ENCODE measurements at places on chromosomes 13 and 19.

DNA sequence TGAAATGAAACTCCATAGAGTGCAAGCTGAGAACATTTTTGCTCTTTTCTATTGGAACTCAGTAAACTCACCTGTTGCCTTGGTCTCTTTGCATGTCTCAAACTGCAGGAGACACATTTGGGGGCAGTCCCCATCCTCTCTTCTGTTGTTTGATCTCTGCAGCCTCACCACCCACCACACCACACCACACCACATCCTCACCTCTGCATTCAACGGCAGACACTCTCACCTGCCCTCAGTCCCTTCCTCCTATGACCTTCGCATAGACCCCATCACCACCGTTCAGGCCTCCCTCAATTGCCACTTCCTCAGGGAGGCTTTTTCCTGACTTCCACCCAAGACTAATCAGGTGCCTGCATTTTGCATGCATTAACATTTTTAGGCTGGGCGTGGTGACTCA, 14.4 kb upstream of the TPM4 start:
- no peak for DNase-seq

DNA sequence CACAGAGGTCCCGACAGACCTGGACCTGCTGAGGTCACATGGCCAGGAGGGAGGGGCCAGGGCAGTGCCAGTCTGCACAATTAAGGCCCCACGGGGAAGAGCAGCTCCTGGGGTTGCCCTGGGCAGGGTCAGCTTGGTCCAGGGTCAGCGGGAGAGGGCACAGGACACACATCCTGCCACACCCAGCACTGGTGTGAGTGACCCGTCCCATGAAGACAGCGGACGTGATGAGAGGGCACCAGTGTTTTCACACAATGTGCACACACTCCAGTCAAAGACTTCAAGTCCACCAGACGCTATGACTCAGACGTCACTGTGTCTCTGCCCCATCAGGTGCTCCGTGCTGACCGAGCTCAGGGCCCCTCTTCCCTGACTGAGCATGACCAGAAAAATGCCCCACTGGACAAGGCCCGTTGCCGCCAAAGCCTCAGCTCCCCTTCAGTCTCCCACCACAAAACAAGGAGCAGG, 4.2 kb downstream of the TMEM259 start:
- no peak for DNase-seq

DNA sequence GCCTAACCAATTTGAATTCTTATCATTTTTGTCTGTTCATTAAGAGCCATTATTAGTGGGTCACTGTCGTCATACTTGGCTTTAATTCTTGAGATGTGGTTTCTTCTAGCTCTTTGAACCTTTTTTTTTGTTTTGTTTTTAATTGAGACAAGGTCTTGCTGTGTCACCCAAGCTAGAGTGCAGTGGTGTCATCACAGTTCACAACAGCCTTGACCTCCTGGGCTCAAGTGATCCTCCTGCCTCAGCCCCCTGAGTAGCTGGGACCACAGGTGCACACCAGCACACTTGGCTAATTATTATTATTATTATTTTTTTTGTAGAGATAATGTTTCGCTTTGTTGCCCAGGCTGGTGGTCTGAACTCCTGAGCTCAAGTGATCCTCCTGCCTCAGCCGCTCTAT, 25.8 kb upstream of the LDLR start:
- DNase-seq, result no peak

- DNase-seq, result no peak
Observed at GRCh38 chr19:33558151-33558550, 36.6 kb upstream of the PEPD start.

GRCh38 chr19:57599377-57599760, 316 bp upstream of the ZNF530 start:
- DNase-seq, result no peak

DNA sequence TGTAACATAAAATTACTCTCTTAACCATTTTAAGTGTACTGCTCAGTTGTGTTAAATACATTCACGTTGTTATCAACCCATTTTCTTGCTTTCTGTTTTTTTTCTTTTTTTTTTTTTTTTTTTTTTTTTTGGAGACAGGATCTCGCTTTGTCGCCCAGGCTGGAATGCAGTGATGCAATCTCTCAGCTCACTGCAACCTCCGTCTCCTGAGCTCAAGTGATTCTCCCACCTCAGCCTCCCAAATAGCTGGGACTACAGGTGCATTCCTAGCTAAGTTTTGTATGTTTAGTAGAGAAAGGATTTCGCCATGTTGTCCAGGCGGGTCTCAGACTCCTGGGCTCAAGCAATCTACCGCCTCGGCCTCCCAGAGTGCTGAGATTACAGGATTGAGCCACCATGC, 42.5 kb upstream of the C13orf42 start:
- no peak for DNase-seq

DNA sequence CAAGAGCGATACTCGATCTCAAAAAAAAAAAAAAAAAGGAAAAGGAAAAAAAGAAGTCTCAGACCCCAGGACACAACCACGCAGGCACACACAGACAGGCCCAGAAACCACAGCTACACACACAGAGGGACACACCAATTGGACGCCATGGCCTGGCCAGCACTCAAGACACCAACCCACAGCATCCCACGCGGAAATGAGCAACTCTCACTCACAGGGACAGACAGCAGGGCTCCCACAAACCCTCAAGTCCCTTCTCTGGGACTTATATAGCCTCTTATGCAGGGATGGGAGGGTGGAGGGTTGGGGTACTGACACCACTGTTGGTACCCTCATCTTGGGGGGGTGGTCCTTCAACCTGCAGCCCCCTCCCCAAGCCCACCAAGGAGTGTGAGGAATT, 5.9 kb downstream of the NOTCH3 start:
- DNase-seq, result no peak

- DNase-seq, result no peak
Observed at GRCh38 chr19:58325311-58326022, 1.3 kb upstream of the ZSCAN22 start.

DNA sequence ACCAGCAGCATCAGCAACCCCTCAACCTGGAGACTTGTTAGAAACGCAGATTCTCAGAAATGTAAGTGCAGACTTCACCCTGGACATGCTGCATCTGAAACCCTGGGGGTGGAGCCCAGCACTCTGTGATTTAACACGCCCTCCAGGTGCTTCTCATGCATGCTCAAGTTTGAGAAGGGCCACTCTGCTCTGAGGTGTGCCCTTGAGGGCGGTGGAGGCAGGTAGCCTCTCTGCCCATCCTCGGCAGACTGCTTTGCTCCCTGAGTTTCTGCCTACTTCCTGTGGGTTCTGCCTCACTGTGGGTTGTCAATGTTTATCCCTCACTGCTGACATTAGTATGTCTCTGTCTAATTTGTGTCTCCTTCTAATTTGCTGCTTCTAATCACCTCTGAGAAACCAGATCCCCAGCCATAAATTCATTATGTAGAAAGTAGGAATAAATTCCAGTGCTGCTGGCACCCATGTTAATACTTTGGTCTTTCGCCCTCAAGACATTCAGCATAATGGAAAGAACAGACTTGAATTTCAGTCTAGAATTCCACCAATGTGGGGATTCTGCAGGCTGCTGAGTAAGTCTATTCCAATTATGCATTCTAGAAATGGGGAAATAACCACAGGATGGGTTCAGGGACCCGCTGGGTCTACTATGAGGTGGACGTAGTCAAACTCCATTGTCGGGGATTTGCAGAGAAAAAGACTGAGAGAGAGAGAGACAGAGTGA, 51.3 kb upstream of the CYSLTR2 start:
- no peak for DNase-seq

DNA sequence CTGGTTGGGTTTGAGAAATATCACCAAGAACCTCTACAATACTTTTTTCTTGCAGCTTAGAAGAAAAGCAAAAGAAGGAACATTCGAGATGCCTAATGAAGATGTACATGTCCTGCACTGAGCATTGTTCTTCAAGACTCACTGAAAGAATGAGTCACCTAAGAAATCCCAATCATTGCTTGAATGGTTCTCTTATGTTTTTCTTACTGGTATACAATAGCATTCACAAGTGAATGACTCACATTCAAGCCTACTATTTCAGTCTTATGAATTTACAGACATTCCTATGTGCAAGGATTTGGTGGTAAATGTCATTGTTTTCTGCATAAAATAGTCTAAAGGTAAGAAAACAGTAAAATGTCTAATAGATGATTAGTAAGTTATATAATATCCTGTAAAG, 594.6 kb downstream of the PCDH9 start:
- DNase-seq, result no peak

DNA sequence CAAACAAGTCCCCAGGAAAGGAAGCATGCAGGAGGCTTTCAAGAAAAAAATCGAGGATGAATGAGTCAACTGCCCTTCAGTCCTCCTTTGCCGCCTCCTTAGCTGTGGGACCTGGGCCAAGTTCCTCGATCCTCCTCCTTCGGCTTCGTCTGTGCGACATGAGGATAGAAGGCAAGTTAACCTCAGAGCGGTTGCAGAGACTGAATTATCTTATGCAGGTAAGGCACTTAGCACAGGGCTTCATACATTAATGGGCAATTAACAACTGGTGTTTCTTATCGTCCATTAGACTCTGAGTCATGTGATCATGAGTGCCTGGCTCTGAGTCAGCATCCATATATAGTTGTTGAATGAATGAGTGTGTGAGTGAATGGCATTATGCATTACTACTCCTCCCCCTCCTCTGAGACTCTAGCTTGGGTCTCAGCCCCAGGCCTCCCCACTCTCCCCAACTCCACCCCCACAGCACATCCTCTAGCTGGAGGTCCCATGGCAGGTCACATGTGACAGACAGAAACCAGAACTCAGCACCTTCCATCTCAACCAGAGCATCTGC, 1.6 kb upstream of the TTC9B start:
- no peak for DNase-seq

DNA sequence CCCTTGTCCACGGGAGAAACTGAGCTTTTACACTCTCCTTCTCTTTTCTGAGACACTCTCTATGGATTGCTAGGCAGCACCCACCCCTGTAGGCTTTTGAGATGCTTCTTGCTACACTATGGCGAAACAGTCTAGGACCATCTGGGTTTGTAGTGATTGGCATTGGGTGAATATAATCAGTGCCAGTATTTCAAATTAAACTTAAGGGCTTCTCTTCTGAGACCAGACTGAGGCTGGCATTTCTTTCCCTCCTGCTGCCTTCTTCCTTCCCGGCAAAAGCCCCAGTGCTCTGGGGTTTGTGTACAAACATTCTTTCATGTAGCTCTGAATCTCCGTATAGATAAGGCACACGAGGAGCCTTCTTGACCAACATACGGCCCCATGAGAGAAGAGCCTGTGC, 276.7 kb downstream of the SLC7A1 start:
- DNase-seq, result no peak

DNA sequence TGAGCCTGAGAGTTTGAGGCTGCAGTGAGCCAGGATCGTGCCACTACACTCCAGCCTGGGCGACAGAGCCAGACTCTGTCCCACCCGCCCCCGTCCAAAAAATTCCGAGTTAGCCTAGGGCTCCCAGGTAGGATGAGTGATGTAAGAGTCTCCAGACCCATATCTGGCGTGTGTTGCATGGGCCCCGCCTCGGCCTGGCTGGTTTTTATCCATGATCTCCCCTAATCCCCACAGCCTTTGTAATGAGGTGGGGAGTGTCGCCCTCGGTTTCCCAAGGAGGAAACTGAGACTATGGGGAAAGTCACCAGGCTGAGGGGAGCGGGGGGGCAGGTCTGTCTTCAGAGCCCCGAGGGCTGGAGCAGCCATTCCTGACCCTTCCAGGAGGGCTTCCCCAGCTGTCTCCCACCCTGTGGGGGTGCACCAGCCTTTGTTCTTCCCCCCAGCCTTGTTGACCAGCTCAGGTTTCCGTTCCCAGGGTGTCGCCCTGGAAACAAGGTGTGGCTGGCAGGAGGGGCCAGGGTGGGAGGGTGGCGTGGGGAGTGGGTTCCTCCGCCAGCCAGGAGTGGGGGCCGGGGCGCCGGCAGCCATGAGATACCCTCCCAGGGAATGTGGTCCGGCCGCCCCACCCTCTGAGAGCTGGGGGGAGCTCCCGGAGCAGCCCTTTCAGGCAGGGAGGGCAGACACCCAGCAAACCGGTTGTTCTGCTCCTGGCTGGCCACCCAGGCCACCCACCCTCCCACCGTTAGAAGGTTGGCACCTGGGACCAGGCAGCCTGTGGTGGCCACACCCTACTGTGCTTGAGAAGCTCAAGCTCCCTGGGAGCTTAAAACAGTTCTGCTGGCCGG, 11.5 kb downstream of the MYH14 start:
- DNase-seq, result no peak

DNA sequence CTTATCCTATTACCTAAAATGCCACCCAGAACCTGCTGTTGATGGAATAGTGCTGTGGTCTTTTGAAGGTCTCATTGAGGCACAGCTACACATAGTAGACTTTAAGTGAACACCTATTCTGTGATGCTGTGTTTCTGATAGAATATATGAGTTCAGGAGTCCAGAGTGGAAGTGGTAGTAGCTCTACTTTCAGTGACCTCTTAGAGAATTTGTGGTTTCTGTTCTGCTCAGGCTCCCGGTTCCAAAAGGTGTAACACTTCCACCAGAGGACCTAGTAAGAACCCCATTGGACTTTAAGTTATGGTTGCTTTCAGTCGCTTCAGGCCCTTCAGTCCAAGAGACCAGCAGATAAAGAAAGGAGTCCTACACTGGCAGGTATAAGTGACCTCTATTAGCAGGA, 11.4 kb upstream of the MYCBP2 start:
- DNase-seq, result no peak

DNA sequence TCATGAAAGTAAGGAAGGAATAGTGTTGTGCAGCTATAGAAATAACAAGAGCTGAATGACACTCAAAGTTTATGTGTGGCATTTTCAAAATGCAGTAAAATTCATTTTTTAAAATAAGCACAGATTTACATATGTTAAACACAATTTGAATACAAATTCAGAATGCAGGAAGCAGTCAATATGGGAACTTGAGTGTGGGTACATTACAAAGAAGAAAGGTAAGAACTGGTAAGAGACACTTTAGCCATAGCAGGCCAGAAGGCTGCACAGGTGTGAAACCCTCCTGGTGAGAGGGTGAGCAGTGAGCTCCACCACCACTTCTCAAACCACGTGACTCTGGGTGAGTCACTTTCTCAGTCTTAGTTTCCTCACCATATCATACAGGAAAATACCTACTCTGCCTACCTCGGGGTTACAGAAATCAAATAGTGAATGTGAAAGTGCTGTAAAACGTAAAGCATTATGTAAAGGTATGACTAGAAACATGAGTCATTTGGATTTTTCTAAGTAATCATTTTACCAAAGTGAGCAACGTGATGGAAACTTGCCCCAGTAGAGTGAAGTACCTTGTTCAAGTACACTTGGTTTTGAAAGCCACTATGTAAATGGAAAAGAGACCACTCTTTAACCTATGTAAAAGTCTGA, 40.5 kb downstream of the USP12 start:
- DNase-seq, result peak; percentile 34

DNA sequence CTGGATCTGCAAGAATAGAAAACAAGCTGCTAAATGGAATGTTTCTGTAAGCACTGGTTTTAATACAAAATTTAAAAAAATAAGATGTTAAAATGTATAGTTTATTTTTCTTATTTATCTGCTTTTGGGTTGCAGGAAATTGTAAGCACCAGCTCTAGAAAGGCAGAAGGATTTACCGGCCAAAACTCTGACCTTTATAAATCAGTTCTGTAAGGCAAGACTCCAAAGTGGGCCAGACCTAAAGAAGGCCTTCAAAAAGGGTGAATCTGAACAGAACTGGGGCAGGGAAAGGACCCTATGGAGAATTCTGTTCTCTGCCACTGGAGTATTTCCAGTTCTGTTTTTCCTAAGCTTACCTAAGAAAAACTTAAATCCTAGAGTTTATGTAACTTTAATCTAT, 19.3 kb downstream of the ZNF100 start:
- DNase-seq, result no peak

- DNase-seq, result no peak
Observed at GRCh38 chr13:99980201-99980823, 1.3 kb upstream of the ZIC2 start.

Measured in stimulated activated CD4-positive, alpha-beta T cell treated with anti-CD3 and anti-CD28 coated beads, Interleukin-1b, Interleukin-23, amount 100 ng/mL, for 1 hour (primary cell).